Lower lobe of right lung (tissue), 2 donors: ENCODE measurements at places on chromosomes 1 and 21. TPM values are rescaled to one million over a fixed set of nuclear protein-coding genes. Genes with fewer than 3 reads are reported as not detected.
A peak's percentile ranks its signal among the peaks of the same experiment; 100 is the strongest.

The TRIM58 gene
- 4.0 TPM for total RNA-seq

The AGMAT gene
- not detected for total RNA-seq

- no peak for DNase-seq
Measured at GRCh38 chr21:25859235-25859929, 124.6 kb downstream of the GABPA start.

DNA sequence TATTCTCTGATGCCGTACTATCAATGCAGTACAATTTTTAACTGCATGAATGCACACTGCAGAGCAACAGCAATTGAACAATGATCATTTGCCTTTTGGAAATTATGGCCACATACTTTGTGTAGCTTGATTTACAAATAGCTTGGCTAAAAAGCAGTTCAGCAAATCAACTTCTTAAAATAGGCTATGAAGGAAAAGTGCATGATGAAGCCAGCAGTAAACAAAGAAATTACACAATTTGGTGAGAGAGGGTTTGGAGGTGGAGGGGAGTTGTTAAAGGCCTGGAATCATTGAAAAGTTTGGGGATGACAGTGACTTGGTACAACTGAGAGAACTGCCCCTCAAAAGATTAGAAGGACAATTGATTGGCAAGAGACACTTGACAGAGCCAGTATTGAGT, 6.5 kb downstream of the PIGM start:
- no peak for DNase-seq

The ADCY10 gene
- total RNA-seq = 0.09 TPM

DNA sequence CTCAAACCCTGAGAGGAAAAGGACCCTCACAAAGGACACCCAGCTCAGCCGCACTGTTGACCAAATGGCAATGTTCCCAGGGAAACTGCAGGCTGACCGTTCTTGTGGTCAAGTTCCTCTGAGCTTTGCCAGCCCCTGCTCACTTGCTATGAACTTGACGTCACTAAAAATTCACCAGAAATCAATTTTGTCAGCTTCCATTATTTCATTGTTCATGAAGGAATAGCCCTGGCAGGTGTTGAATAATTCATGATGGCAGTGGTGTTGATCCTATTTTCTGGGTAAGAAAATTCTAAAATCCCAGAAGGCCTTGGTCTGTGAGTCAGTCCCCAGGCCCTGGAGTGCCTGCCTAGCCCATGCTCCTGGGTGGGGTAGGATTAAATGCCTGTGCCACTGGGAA, 318.9 kb downstream of the ZNF326 start:
- DNase-seq = no peak

DNA sequence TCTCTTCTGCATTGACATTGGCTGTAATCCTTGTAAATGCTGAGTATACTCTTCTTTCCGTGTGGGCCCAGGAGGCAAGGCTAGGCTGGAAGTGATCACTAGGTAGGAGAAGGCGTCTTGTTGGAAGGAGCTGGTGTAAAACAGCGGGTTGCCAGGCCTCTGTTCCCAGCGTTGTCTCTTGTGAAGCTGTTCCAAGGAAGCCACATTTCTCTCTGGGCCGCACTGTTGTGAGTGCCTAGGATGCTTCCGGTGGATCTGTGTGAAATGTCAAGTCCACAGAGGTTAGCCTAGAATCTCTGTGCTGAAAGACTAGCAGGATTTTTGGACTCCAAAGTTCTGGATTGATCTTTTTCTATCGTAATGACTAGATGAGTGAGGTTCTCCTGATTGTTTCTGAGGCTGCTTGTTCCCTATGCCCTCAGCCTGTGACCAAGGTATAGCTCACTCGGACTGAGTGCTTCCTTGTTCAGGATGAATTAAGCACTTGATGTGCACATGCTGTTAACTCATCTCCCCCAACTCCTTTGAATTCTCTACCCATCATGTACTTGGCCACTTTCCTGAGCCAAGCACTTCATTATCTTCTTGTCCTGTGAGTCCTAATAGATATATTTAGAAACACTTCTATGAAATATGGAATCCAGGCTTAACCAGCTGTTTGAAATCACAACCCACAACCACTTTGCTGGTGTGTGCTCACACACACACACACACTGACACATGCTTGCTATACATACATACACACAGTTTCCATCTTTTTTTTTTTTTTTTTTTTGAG, 63.3 kb downstream of the PBX1 start:
- DNase-seq = no peak

The CAPN8 gene
- total RNA-seq = 70.6 TPM

DNA sequence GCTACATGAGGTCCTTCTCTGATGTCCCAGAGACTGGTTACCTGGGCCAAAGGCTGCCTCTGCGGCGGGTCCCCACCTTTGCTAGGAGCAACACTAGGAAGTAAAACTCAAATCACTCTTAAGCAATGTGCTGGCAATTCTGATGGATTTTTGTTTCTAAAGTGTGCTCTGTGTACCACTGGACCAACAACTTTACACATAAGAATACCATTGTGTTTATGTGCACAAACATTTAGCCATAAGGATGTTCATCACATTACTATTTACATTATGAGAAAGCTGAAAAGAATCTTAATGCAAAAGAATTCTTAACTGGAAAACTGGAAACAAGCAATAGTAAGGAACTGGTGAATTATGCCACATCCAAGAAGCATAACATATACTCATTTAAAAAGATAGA, 38.6 kb downstream of the SSBP3 start:
- no peak for DNase-seq

GRCh38 chr21:45374826-45375455, 30.0 kb upstream of the COL18A1 start:
- peak; percentile 35 for DNase-seq
